Astrocyte of the spinal cord (primary cell): ENCODE measurements at places on chromosomes 4 and X.

- no peak for DNase-seq
Measured at GRCh38 chr4:132383571-132384199, 765.4 kb upstream of the PCDH10 start.

GRCh38 chrX:21855937-21856415 lies at the start of gene YY2:
TSS of gene YY2 (plus strand) at chrX:21855987. CDS start at chrX:21856485, 498 bp downstream.
- no peak for DNase-seq

- no peak for DNase-seq
Measured at GRCh38 chrX:46279214-46279924, 265.9 kb downstream of the ZNF674 start.

GRCh38 chr4:74413265-74413664 lies 31.7 kb upstream of the AREG start:
- no peak for DNase-seq
